ENCODE measurements at places on chromosomes 12 and 14. TPM values are rescaled to one million over a fixed set of nuclear protein-coding genes. Genes with fewer than 3 reads are reported as not detected.

GRCh38 chr12:131789638-131790037, 38.6 kb upstream of the MMP17 start:
- peaks cover 15% of the 10 kb centered on the region for H3K36me3 ChIP-seq
- H3K27me3 ChIP-seq = no peaks in the 10 kb centered on the region
- H3K4me3 ChIP-seq = no peak overlapping the region
- DNase-seq = no peak

DNA sequence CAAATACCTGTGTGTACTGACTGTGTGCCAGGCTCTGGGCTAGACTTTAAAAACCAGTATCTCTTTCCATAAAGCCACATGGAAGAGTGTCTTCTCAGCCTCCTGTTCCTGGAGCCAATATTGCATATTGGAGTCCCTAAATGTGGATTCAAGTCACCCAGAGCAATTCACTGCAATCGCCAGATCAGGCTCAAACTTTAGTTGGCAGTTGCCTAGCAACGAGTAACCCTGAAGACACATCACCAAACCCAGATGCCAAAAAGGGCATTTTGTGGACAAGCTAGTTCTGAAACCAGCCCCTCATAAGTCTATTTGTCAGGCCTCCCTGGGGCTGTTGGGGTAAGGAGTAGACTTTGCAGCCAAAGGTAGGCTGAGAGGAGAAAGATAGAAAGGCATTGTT, 13.7 kb downstream of the DPF3 start:
- no peak overlapping the region for H3K4me3 ChIP-seq
- no peaks in the 10 kb centered on the region for H3K27me3 ChIP-seq
- H3K27ac ChIP-seq = no peak overlapping the region
- H3K4me1 ChIP-seq = no peaks in the 10 kb centered on the region
- no peak for DNase-seq
- no peaks in the 10 kb centered on the region for H3K36me3 ChIP-seq

DNA sequence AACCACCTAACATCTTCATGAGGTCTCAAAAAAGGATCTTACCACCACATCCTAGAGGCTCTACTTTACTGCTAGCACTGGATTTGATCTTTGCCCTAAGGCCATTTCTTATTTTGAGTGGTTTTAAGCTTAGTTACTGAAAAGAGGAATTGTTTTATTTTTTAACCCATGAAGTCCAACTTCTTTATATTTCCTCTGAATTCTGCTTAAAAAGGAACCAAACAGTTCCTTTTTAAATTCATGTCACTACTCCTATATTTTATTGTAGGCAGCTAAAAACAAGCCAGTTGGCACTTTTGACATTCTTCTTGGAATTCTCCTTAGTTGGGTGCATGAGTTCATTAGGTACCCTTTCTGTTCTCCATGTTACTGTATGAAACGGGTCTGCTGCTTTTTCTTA, 76.4 kb downstream of the FGD4 start:
- H3K4me1 ChIP-seq = no peaks in the 10 kb centered on the region
- no peak overlapping the region for H3K4me3 ChIP-seq
- H3K27me3 ChIP-seq = no peaks in the 10 kb centered on the region
- no peak for DNase-seq
- no peak overlapping the region for H3K27ac ChIP-seq
- H3K36me3 ChIP-seq = no peaks in the 10 kb centered on the region

LETMD1 gene
- 52.3 TPM for total RNA-seq

- no peaks in the 10 kb centered on the region for H3K36me3 ChIP-seq
- no peak for DNase-seq
- peaks cover 9% of the 10 kb centered on the region for H3K4me1 ChIP-seq
- H3K27me3 ChIP-seq = no peaks in the 10 kb centered on the region
- H3K4me3 ChIP-seq = no peak overlapping the region
Observed at GRCh38 chr12:96500693-96501092, 11.3 kb downstream of the CFAP54 start.

- H3K27ac ChIP-seq = peak overlapping the region; percentile 81
- H3K27me3 ChIP-seq = no peaks in the 10 kb centered on the region
- no peaks in the 10 kb centered on the region for H3K4me1 ChIP-seq
- DNase-seq = no peak
Observed at GRCh38 chr12:57135527-57136326, 7.4 kb downstream of the LRP1 start.

GRCh38 chr12:102642199-102642598, 161.8 kb upstream of the IGF1 start:
- no peaks in the 10 kb centered on the region for H3K4me1 ChIP-seq
- no peak overlapping the region for H3K4me3 ChIP-seq
- no peaks in the 10 kb centered on the region for H3K27me3 ChIP-seq
- H3K36me3 ChIP-seq = no peaks in the 10 kb centered on the region
- H3K27ac ChIP-seq = no peak overlapping the region

GRCh38 chr14:87967496-87967895, 25.5 kb downstream of the GALC start:
- DNase-seq = no peak
- no peaks in the 10 kb centered on the region for H3K27me3 ChIP-seq
- no peak overlapping the region for H3K27ac ChIP-seq
- no peak overlapping the region for H3K4me3 ChIP-seq
- H3K4me1 ChIP-seq = no peaks in the 10 kb centered on the region
- peaks cover 63% of the 10 kb centered on the region for H3K36me3 ChIP-seq

DNA sequence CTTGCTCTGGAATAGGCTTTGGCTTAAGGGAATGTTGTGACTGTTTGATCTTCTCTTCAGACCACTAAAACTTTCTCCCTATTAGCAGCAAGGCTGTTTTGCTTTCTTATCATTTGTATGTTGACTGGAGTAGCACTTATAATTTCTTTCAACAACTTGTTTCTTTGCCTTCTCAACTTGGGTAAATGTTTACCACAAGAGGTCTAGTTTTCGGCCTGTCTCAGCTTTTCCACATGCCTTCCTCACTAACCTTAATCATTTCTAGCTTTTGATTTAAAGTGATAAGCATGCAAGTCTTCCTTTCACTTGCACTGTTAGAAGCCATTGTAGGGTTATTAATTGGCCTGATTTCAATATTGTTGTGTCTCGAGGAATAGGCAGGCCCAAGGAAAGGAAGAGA, 126.7 kb upstream of the AEBP2 start:
- no peaks in the 10 kb centered on the region for H3K27me3 ChIP-seq
- no peak overlapping the region for H3K27ac ChIP-seq
- H3K36me3 ChIP-seq = no peaks in the 10 kb centered on the region
- H3K4me1 ChIP-seq = no peaks in the 10 kb centered on the region
- no peak for DNase-seq
- no peak overlapping the region for H3K4me3 ChIP-seq

MIP gene
- not detected for total RNA-seq

DNA sequence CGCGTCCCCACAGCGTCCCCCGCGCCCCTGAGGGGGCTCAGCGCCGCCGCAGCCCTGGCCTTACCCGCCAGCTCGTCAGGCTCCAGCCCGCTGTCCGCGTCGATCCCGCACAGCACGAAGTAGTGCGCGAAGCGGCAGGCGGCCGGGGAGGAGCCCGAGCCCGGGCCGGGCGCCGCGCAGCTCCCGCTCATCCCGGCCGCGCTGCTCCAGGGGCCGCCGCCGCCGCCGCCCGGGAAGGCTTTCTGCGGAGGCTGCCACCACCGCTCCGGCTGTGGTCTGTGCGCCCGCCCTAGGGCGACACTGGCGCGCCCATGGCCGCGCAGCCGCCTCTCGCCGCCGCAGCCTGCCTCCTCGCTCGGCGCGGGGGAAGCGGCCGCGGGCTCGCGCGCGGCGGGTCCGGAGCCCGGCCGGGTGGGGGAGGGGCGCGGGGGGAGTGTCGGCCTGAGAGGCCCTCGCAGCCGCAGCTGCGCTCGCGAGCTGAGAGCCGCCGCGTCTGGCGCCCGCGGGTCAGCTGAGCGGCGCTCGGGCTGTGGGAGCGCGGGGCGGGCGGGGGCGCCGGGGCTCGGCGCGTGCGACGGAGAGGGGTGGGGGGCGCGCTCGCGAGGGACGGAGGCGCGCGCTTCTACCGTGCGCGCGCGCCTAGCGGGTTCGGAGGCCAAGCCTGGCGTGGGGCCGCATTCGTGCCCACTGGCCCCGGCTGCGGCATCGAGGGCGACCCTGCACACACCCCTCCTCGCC, at the start of gene DENND5B:
DENND5B (minus strand) TSS at position 495 of the 738 bp plus-strand sequence; CDS start at position 191, 304 bp downstream.
- no peaks in the 10 kb centered on the region for H3K36me3 ChIP-seq
- H3K27ac ChIP-seq = peak within 1 kb of the TSS; percentile 98
- DNase-seq = peak; percentile 58
- peak within 1 kb of the TSS; percentile 97 for H3K4me3 ChIP-seq
- no peaks in the 10 kb centered on the region for H3K27me3 ChIP-seq

- H3K4me1 ChIP-seq = no peaks in the 10 kb centered on the region
- H3K27me3 ChIP-seq = no peaks in the 10 kb centered on the region
- no peaks in the 10 kb centered on the region for H3K36me3 ChIP-seq
- no peak overlapping the region for H3K27ac ChIP-seq
Observed at GRCh38 chr14:105700622-105701288, 174.4 kb downstream of the TMEM121 start.

GRCh38 chr14:41558490-41558889, 48.2 kb upstream of the LRFN5 start:
- H3K27me3 ChIP-seq = no peaks in the 10 kb centered on the region
- H3K4me1 ChIP-seq = no peaks in the 10 kb centered on the region
- H3K36me3 ChIP-seq = no peaks in the 10 kb centered on the region

DNA sequence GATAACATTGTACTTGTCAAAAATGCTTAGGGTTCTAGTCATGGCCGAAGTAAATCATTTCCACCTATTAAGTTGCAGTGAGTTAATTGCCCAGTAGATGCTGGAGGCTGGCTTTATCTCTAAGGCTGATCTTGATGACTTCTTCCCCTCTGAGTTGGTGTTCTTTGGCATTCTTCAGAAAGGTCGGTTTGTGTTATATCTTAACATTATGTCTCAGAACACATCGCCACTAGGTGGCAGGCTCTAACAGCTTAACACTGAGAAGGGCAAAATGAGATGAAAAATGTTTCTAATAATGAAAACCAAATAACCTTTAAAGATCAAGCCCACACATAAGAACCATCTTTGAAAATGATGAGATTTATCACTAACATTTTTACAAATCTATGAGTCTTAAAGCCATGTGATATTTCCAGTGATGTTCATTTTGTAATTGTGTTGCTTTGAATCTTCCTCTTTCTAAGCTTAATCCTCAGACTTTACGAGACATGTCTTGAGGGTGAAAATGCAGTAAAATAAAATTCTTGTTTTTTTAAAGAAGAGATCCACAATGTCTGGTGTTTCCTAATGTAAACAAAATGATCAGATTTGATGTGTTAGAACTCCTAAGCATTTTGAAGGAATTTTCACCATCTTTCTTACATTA, 28.6 kb downstream of the SUDS3 start:
- H3K4me3 ChIP-seq = no peak overlapping the region
- DNase-seq = peak; percentile 48
- H3K36me3 ChIP-seq = peaks cover 2% of the 10 kb centered on the region

DNA sequence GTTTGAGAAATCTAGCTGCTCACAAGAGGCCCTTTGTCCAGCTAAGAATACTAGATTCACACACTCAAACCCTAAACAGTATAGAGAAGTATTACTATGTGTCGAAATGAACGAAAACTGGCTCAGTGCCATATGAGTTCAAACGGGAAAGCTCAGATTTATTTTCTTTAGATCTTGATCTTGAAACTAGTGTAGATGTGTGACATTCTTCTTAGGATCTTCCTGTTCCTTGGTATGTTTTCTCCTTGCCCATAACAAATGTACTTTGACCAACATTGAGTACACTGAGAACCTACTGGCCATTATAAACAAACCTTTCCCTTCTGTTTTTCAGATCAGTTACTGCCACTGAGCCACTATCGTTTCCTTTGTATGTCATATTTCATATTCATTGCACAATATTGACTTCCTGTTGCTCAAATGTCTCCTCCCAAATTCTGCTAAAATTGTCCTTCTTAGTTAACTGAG, 21.3 kb downstream of the MYBPC1 start:
- H3K4me1 ChIP-seq = peaks cover 28% of the 10 kb centered on the region
- no peak overlapping the region for H3K4me3 ChIP-seq
- no peaks in the 10 kb centered on the region for H3K36me3 ChIP-seq
- H3K27me3 ChIP-seq = peaks cover 2% of the 10 kb centered on the region

TMEM132D gene
- not detected for total RNA-seq

DNA sequence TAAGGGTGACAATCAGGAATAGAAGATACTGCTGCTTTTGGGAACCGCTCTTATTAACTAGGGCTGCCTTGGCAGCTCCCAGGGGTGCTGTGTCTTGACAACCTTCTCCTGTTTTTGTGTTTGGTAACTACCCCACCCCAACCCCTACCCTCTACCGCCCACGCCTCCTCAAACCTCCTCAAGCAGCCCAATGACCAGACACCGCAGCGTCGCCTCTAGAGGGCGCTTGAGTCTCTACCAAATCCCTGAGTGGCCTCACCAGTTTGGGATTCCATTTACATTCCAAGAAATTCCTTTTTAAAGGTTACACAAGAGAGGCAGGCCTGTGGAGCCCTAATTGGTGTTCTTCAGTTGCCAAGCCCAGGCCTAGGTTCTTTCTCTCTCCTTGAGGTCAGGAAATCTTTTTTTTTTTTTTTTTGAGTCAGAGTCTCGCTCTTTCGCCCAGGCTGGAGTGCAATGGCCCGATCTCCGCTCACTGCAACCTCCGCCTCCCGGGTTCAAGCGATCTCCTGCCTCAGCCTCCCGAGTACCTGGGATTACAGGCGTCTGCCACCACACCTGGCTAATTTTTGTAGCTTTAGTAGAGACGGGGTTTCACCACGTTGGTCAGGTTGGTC, 72.4 kb upstream of the USP44 start:
- H3K27me3 ChIP-seq = no peaks in the 10 kb centered on the region
- H3K36me3 ChIP-seq = no peaks in the 10 kb centered on the region
- H3K4me1 ChIP-seq = no peaks in the 10 kb centered on the region
- no peak overlapping the region for H3K27ac ChIP-seq
- no peak overlapping the region for H3K4me3 ChIP-seq

GRCh38 chr12:42483521-42483790, 106.1 kb downstream of the PRICKLE1 start:
- no peak for DNase-seq
- H3K27ac ChIP-seq = peak overlapping the region; percentile 92
- H3K4me3 ChIP-seq = peak overlapping the region; percentile 44
- H3K27me3 ChIP-seq = no peaks in the 10 kb centered on the region

FGF6 gene
- total RNA-seq = not detected

DNA sequence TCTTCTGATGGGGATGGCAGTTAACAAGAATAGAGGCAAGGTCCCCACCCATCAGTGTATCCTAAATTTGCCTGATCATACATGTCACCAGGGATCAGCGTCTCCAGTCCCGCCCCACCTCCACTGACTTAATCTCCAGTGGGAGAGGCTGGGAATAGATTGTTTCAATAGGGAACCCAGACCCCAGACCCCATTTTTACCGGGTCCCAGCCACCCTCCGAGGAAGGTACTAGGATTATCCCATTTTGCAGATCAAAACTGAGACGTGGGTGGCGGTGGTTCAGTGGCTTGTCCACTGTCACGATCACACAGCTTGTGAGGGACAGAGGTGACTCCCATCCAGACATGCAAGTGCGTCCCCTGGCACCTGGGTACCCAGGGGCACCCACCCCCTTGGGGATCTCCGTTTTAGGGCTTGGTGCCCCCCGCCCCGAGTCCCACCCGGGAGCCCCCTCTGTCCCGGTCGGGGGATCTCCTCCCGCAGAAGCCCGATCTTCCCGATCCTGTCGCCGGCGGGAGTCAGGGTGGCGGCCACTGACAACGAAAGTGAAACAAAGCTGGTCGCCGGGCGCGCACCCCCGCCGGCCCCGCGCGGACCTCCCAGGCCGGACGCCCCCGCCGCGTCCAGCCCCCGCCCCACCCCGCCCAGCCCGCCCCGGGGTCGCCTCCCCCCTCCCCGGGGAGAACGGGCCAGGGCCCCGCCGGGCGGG, 523 bp downstream of the WSB2 start:
- peak overlapping the region; percentile 90 for H3K4me3 ChIP-seq
- peaks cover 11% of the 10 kb centered on the region for H3K4me1 ChIP-seq
- no peaks in the 10 kb centered on the region for H3K27me3 ChIP-seq
- H3K27ac ChIP-seq = peak overlapping the region; percentile 92
- DNase-seq = no peak
- H3K36me3 ChIP-seq = no peaks in the 10 kb centered on the region
